ENCODE measurements at places on chromosomes 3 and 15.
A peak's percentile ranks its signal among the peaks of the same experiment; 100 is the strongest.

GRCh38 chr3:60909526-60909925 is 341.7 kb downstream of the FHIT start:
- no peak for DNase-seq

- peak; percentile 83 for DNase-seq
Measured at GRCh38 chr3:10601151-10601856, 95.9 kb upstream of the ATP2B2 start.

DNA sequence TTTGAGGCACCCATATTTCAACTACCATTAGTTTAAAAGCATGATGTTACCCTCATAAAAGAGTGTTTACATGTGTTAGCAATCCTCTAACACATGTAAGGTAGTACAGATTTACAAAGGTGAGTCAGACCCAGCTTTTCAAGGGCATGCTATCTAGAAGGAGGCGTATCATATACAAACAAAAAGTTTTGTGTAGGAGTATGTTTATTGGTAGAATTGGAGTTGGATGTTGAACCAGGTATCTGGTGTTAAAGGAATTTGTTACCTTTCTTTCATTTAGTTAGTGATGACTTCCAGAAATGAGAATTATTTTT is 2.4 kb downstream of the HACD3 start:
- no peak for DNase-seq

GRCh38 chr3:132569580-132569979 is 27.5 kb upstream of the ACKR4 start:
- DNase-seq = no peak

DNA sequence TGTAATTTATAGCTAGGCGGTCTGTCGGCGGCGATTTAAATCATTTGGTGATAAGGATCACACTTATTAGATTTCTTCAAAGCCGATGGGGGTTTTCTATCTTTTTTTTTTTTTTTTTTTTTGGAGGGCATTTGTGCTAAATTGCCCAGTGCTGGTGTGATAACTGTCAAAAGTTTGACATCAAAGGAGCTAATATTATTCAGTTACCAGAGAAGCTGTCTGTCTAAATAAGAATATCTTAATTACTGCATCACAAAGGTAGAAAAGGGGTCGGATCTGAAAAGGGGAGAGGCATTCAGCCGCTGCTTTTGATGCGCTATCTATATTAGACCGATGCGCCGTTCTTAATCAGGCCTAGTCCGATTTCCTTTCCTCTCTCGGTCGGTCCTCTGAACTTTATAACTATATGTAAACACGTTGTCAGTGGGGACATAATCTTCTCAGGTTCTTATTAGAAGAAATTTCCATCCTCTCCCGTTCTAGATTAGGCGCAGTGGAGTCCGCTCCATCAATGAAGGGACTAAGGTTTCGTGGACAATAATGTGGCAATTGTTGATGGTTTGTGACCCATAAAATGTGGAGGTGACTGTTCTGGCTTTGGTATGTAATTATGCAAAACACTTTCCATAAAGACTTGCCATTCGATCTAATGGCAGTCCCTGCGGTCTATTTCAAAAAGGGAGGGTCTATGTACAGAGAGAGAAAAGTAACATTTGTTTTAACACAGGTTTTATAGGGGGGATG is 31.7 kb downstream of the NR2F2 start:
- DNase-seq = no peak

DNA sequence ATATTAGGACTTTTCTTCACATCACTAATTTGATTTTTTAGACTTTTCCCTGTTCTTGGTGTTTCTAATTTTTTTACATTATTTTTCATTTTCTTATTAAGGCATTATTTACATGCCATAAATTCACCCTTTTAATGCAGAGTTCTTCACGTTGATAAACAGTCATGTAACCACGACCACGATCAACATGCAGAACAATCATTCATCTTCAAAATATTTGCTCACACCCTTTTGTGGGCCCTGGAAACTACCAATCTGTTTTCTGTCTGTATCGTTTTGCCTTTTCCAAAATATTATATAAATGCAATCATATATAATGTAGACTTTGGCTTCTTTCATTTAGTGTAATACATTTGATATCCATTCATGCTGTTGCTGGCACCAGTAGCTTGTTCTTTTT is 48.7 kb downstream of the ARRDC4 start:
- DNase-seq = no peak

- DNase-seq = no peak
Measured at GRCh38 chr15:96347181-96348111, 16.9 kb downstream of the NR2F2 start.

- DNase-seq = no peak
Measured at GRCh38 chr3:160671231-160671630, 5.7 kb upstream of the ARL14 start.

GRCh38 chr15:22939051-22939450 is 41.1 kb downstream of the CYFIP1 start:
- no peak for DNase-seq

- no peak for DNase-seq
Measured at GRCh38 chr15:34353627-34354026, 10.5 kb downstream of the NUTM1 start.

DNA sequence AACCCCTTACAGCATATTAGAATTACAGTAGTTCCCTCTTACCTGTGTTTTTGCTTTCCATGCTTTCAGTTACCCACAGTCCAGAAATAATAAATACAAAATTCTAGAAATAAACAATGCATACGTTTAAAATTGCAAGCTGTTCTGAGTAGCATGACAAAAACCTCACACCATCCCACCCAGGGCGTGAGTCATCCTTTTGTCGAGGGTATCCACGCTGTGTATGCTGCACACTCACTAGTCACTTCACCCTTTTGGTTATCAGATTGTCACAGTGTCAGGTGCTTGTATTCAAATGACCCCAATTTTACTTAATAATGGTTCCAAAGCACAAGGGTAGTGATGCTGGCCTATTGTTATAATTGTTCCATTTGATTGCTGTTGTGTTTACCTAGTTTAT is 72.5 kb upstream of the P3H2 start:
- DNase-seq = no peak

- no peak for DNase-seq
Measured at GRCh38 chr3:161025911-161026310, 79.2 kb downstream of the B3GALNT1 start.

DNA sequence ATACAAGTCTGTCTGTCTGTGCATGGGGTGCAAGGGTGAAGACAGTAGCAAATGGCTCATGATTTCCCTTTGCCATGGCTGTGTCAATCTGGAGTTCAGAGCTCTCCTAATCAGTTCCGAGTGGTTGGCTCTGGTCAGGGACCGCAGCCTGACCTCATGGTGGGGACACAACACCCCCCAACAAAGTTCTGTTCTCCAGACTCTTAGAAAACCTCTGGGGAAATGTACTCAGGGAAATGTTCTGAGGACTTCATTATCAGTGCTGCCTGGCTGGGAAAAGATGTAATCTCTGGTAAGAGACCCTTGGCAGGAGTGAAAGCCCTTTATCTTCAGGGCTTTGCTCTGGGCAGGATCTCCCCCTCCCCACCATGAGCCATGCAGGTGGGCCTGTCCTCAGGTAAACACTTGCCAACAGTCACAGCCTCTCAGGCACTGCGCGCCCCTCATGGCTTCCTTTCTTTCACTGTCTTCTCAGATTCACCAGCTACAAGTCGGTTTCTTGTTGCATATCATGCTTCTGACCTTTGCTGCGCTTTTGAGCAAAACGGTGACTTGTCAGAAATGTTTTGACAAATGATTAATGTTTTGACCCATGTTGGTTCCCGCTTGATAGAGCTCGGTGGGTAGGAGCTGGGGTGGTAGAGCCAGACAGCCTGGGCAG is 95.5 kb downstream of the ST6GAL1 start:
- DNase-seq = no peak

GRCh38 chr15:57205996-57206395 is 170.3 kb upstream of the CGNL1 start:
- no peak for DNase-seq

- DNase-seq = peak; percentile 98
Measured at GRCh38 chr15:45162771-45163507, 24.8 kb downstream of the SHF start.

- DNase-seq = no peak
Measured at GRCh38 chr3:47313341-47314055, 30.8 kb downstream of the KLHL18 start.

DNA sequence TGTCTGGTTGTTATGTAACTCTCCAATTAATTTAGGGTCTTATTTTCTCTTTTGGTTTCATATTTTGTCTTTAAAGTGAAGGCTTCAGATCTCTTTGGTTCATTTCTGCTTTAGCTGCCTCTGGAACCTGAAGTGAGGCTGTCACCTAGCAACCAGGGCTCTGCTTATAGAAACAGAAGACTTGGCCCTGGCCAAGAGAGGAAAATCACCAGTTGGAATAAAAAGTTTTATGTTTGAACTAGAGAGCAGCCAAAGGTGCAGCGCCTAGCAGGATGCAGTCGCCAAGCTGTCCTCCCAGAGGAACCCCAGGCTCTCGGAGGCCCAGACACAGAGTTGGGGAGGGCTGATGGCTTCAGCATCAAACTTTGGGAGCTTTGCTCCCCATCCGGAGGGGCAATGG is 41.1 kb downstream of the LYZL4 start:
- DNase-seq = no peak

- DNase-seq = no peak
Measured at GRCh38 chr3:114213292-114213626, 24.1 kb downstream of the ZNF80 start.

- DNase-seq = no peak
Measured at GRCh38 chr3:55519019-55519418, 31.9 kb upstream of the WNT5A start.

- no peak for DNase-seq
Measured at GRCh38 chr15:68022061-68022460, 32.1 kb upstream of the PIAS1 start.

DNA sequence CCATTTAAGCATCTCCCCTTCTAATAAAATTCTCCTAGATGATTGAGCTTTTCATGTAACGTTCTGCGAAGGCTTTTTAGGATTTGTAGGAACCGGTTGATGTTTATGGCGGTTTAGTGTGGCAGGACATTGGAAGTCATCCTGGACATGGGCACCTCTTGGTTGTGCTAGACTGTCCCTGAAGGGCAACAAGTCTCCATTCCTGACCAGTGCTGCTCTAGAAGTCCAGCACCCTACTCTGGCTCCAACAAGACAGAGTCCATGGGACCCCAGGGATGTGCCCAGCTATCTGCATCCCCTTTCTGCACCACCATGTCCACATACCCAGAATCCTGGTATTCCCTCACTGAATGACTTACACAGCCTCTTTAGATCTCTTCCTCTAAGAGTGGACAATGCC is 46.4 kb downstream of the KCNAB1 start:
- no peak for DNase-seq

- no peak for DNase-seq
Measured at GRCh38 chr3:163561151-163561550, 1517.1 kb downstream of the SI start.

- DNase-seq = no peak
Measured at GRCh38 chr15:55868707-55869106, 124.7 kb downstream of the NEDD4 start.

GRCh38 chr3:11576453-11576852 is 67.3 kb downstream of the VGLL4 start:
- DNase-seq = no peak

GRCh38 chr3:118980832-118981231 is 53.8 kb downstream of the IGSF11 start:
- no peak for DNase-seq

DNA sequence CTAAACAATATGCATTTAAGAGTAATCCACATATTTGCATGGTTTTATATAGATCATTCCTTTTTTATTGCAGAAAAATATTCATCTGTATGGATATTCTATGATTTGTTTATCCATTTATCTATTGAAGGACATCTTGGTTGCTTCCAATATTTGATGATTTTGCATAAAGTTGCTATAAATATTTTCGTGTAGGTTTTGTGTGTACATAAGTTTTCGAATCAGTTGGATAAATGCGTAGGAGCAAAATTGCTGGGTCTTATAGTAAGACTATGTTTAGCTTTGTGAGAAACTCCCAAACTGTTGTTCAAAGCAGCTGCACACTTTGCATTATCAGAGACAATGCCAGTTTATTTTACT is 971.2 kb downstream of the DIPK2A start:
- no peak for DNase-seq

DNA sequence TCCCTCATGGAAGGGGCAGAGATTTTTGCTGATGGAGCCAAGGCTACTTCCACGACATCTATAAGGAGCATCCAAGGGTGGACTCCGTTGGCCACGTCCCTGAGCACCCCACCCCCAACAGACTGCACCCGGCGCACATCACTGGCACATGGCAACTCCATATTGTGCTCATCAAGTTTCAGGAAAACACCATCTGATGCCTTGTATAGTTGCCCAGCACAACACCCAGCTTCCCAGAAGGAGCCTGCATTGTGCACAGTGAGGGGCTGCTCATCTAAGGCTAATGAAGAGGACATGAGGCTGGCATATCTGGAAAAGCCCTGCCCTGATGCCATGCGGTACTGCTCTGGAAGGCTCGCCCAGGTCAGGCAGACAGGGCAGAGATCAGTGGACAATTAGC is 15.0 kb upstream of the CACNA2D2 start:
- no peak for DNase-seq

DNA sequence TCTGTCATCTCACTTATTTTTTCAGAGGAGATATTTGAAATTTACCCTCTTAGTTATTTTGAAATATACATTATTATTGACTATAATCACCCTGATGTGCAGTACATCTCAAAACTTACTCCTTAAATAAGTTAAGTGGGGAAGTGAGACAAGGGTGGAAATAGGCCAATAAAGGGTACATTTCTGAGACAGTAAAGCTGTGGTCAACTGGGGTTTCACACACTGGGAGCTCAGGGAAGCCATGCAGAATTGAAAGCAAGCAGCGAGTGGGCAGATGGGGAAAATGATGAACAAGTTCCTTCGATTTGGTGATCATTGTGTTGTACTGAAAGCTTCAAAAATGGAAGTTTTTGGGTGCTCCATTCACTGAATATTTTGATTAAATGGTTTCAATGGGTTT is 21.6 kb upstream of the MOBP start:
- no peak for DNase-seq

- no peak for DNase-seq
Measured at GRCh38 chr3:194998417-194998816, 272.5 kb downstream of the XXYLT1 start.

- DNase-seq = no peak
Measured at GRCh38 chr3:46854555-46854991, 8.7 kb downstream of the MYL3 start.

- DNase-seq = no peak
Measured at GRCh38 chr15:74470631-74471395, 9.9 kb upstream of the UBL7 start.

DNA sequence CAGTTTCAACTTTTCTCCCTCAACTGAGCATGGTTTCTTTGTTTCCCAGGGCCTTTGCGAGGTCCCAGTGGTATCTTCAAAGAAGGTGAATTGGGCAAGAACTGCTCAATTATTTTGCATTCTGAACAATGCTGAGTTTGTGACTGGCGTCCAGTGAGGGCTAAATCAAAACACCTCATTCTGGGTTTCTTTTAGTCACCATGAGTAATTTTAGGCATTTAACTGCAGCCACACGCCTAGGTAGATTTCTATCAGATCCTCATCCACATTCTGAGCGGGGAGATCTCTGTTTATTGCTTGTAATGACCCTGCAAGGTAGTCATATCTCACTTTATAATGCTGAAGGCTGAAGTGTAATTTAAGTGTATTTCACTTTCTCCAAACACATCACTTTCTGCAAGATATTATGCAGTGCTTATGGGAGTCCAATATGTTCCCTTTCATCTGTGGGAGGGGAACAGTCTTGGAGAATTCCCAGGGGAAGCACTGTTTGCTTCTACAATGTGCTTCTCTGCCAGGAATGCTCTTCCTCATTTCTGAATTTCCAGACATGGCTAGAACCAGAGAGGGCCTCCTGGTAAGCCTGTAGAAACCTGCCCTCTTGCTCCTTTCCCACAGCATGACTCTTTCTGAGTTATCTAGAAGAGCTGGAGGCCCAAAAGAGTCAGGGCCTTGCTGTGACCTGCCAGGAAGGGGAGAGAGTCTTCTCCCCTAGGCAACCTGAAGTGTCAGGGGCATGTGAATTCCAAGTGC is 91.7 kb downstream of the FRMD4B start:
- DNase-seq = peak; percentile 22

Measured in H54 (cell line).